ENCODE measurements at places on chromosomes 3 and 15.
A peak's percentile ranks its signal among the peaks of the same experiment; 100 is the strongest.

- DNase-seq: no peak
Measured at GRCh38 chr3:179416681-179417080, 34.6 kb downstream of the GNB4 start.

- DNase-seq: no peak
Measured at GRCh38 chr15:32898414-32898813, 180.6 kb downstream of the GREM1 start.

- DNase-seq: no peak
Measured at GRCh38 chr3:128800241-128801187, 74.5 kb downstream of the RAB7A start.

- no peak for DNase-seq
Measured at GRCh38 chr3:197593046-197593380, 37.2 kb upstream of the BDH1 start.

DNA sequence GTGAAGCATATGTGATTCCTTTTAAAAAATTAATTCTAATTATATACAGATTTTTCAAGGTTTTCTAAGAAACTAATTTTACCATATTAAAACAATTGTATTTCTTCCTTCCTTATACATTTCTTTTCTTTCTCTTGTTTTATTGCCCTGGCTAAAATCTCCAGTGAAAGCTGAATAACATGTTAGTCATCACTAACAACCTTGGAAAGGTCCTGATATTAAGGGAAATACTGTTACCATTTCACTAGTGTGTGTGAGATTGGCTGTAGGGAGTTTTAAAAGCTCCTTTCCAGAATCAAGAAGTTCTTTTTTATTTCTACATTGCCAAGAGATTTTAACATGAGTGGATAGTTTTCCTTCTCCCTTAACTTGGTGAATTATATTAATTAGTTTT, 229.7 kb upstream of the EIF1B start:
- DNase-seq: peak; percentile 41

GRCh38 chr3:89527736-89528305, 420.4 kb downstream of the EPHA3 start:
- DNase-seq: no peak

DNA sequence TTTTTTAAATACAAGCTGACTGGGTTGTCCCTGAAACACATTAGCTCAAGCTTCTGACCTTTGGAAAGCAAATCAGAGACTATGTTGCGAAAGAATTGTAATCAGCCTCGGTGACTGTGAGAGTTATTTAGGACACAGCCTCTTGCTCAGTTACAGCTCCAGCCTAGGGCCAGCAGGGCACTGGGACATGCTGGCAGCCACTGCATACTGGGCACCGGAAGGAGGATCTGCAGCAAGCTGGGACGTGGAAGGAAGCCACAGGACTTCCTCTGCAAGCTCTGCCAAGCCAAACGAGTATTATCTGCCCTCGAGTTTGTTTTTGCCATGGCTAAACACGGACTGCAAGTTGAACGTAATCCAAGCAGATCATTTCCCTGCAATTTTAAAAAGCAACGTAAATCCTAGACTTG, 24.4 kb upstream of the COPG1 start:
- DNase-seq: peak; percentile 35

- DNase-seq: no peak
Measured at GRCh38 chr3:42829083-42829627, 19.9 kb downstream of the ACKR2 start.

DNA sequence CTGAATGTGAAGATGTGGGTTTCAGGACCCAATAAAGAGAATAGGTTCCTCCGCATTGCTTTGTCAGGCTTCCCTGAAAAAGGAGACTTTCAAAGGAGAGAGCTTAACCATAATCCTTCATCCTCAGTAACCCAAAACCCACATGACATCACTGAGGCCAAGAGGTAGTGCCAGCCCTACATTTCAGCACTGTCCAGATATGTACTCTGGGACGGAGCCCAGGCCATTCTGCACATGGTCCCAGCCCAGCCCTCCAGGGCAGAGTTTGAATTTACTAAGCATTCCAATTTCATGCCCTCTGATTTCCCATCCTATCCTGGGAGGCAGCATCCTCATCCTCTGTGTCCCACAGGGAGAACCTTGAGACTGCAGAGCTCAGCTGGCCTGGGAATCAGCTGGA, 210.5 kb downstream of the GABRB3 start:
- no peak for DNase-seq

- DNase-seq: peak; percentile 2
Measured at GRCh38 chr15:98324341-98324970, 323.9 kb upstream of the IGF1R start.

DNA sequence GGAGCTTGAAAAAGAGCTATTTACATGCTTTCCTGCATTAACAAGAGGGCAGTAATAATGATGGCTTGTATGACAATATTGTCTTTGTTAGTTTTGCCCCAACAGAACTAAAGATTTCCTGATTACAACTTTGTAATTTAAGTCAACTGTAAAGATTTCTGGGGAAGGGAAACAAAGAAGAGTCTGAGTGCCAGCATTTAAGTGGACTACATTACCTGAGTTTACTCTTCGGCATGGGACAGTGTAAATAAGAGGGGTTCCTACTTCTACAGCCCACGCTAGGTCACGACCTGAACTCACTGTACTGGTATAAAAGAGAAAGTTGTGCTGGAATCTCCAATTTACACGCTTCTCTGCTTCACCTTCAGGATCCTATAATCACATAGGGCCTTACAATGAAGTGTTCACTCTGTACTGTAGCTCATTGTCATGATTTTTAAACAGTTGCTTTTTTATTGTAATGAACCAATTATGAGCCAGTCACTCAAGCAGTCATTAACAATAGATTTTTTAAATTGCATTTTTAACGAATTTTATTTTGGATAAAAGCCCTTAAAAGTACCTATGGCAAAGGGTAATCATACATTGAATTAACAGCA, 39.6 kb downstream of the DPH6 start:
- peak; percentile 13 for DNase-seq

- no peak for DNase-seq
Measured at GRCh38 chr3:192372616-192373015, 354.7 kb downstream of the FGF12 start.

DNA sequence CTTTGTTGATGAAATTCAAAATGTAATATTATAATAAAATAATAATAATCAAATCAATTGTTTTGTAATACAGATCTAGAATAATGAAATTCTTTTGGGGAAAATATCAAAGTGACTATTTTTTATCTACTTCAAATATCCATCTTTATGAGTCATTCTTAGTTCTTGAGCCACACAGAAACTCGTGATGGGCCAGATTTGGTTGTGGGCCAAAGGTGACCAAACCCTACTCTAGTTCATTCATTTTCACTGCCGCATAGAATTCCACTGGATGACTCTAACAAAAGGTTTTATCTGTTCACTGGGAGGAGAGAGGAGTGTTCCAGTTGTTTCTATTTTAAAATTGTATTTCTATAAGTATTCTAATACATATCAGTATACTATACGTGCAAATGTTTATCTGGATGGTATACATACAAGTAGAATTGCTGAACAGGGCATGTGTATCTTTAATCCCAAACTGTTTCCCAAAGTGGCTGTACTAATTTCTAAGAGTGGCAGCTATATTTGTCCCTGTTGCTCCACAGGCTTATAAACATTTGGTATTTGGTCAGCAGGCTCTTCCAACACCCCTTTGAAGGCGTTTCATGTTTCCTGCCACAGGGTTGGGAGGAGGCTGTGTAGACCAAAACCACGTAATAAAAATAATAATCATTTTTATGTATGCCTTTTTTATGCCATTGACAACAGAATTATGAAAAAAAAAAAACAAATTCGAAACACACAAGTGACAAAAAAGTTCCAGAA, 7.3 kb upstream of the RTP3 start:
- no peak for DNase-seq

DNA sequence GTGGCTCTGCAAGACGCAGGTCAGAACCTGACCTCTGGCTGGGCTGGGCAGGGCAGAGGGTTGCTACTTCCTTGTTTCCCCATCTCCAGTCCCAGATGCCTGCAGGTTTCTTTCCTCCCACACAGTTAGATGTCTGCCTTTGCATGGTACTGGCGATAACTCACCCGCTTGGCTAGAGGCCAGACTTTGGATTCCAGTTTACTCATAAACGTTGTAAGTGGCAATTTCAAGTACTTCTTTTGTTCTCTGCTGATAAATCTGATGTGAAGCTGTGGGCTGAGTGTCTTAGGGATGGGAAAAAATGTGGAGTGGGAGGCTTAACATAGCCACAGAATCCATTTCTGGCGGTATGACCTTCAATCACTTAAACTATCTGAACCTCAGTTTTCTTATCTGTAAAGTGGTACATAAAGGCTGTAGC, 194.2 kb downstream of the EBLN2 start:
- peak; percentile 89 for DNase-seq

DNA sequence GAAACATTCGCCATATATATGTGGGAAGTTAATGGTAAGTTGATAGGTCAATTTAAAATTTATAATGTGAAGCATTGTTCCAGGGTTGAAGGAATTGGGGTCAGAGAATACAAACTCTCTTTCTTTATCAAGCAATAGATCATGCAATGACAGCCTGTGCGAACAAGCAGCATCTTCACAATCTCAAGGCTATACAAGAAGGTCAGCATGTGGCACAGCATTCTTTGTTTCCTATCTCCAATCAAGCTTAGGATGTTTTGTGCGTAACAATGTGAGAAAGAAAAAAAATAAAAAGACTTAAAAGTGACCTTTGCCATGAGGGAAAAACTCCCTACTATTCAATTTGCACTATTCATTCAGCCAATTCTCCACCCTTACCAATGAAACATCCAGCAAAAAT, 288.1 kb upstream of the NECTIN3 start:
- DNase-seq: no peak

DNA sequence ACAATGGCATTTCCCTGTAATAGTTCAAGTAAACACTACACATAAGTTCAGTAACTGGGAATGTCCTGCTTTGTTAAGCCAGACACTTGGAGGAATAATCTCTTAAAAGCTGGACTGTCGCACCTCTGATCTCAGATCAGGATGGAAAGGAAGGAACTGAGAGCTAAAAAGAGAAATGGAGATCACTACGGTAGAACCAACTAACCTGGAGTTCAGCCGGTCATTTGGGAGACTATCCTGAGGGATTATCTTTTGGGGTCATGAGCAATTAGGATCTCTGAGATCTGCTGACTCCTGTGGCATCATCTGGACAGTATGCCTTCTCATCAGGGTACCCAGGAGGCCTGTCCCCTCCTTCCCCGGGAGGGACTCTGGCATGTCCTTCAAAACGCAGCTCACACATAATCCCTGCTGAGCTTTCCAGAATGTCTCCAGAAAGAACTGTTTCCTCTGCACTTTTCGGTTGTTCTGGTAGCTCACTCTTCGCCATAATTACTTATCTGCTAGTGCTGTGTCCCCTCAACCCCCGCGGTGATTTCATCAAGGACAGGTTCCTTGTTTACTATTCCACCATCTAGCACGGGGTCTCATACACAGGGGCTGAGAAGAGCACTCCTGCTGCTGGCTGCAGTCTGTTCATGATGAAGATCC, 115.6 kb downstream of the SENP2 start:
- no peak for DNase-seq

DNA sequence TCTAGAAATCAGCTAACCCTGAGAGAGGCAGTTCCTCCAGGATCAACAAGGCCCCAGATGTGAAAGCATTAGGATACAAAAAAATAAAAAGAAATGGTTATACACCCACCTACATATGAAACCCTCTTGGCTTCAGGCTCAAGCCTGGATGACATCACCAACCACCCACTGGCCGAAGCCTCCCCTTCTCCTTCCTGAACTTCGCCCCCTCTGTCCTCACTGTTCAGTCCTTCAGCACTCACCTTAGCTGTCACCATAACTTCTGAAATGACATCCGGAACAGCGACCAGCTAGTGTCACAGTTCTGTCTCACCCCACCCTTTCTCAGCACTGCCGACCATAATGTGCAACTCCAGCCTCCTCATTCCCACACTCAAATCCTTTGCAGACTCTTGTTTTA, 98.7 kb downstream of the PLCH1 start:
- DNase-seq: no peak

GRCh38 chr3:71369701-71370391, 213.7 kb downstream of the FOXP1 start:
- DNase-seq: no peak

GRCh38 chr3:107619549-107619948, 96.8 kb downstream of the BBX start:
- peak; percentile 22 for DNase-seq

DNA sequence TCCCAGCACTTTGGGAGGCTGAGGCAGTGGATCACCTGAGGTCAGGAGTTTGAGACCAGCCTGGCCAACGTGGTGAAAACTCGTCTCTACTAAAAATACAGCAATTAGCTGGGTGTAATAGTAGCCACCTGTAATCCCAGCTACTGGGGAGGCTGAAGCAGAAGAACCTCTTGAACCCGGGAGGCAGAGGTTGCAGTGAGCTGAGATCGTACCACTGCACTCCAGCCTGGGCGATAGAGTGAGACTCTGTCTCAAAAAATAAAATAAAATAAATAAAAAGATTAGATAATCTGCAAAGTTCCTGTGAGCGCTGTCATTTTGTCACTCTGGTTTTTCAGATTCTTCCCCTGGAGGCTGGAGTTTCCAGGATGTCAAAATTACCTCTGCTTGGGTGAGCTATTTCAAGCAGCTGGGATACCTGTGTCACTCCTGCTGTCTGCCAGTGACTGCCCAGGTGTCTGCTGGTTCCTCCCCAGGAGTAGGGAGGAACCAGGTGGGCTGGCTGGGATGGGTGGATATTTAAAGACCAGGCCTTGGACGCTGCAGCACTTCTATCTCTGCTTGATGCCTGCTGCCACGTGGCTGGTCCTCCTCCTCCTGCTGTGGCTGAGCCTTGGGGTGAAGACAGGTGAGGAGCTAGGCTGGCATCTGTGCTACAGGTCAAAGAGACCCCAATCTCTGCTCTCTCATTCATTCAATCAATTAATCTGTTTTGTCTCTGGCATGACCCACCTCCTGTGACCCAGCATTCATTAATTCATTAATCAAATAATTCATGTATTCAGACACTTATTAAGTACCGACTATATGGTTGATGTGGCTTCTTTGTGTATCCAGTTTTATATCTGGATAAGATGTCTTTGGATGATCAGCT, 19.5 kb upstream of the MUC20 start:
- DNase-seq: no peak

DNA sequence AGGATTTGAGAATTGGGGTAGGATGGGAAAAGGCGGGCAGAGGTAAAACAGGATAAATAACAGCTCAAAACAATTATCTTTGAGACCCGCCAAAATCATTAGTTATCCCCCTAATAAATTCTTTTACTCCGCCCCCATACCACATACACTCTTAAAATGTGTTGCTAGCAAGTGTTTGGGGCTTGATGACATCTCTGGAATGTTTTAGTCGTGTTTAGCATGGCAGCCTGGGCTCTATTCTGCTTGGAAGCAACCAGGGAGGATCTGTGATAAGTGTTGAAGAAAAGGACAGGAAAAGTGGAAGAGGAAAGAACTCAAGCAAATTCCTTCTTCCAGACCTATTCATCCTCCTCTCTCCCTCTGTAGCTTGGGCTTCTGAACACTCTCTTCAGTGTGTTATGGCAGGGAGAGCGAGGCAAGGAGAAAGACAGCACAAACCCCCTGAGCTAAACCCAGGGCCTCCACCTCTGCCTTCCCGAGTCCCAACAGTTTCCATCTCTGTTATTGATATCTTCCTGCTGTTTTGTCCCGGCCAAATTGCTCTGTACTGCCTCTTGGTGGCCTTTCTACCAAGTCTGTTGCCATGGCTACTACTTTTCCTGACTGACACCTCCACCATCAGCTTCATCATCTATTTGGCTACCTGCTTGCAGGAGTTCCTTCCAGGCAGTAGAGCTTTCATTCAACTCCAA, 135.8 kb downstream of the RPL22L1 start:
- DNase-seq: no peak
